ENCODE measurements at places on chromosomes 1 and 21.

DNA sequence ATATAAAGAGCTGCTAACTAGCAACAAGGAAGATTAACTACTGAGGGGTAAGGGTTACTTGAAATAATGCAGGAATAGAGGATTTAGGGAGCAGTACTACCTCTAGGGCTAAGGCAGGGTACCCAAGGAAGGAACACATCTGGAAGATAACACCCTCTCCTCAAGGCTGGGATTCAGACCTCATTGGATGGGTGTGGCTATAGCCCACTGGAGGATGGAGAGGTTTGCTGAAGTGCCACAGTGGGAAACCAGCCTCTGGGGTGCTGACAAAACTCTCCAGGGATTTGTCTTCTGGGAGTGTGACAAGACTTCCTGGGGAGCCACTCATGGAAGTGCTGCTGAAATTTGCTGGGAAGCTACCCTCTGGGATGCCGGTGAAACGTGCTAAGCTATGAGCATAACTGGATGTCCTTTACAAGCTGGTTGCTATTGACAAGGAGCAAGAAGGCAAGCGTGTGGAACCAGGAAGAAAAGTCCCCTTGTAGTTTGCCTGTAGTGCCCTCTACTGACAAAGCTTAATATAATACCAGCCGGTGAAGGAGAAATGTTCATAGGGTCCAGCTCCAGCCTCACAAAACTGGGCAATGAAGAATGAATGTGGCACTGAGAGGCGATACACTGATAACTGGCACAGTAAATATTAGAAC lies 122.8 kb upstream of the USP24 start:
- no peak for DNase-seq

GRCh38 chr1:36486439-36487335 lies 4.0 kb upstream of the CSF3R start:
- peak; percentile 98 for DNase-seq

- DNase-seq = no peak
Measured at GRCh38 chr1:229334716-229335115, 8.1 kb downstream of the CCSAP start.

DNA sequence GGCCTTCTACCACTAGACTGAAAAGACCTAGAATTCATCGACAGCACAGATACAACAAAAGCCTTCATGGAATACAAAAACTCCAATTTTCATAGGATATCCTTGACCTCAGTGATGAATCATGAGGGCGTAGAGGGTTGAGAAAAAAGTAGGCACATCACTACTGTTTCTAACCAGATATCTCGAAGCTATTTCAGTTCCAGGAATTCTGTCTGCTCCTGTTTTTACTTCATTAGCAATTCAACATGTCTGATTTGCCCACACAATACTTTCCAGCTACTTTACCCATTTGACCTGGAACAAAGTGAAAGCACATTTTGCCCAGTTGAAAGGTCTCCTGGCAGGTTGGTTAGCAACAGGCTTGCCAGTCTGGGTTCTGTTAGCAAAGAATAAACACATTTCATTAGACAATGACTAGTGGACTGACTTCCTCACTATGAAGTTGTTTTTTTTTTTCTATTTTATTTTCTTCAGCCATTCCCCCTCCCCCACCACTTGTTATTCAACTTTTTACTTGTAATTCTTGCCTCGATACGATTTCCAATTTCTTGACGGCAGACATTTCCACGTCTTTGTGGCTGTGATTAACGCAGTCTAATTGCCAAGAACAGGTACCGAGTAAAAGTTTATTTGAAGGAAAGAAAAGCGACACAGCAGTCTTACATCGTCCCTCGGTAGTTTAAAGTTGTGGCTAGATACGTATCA lies 4.0 kb upstream of the ZBTB18 start:
- no peak for DNase-seq

- no peak for DNase-seq
Measured at GRCh38 chr21:44648557-44649311, 2.5 kb downstream of the KRTAP10-11 start.

DNA sequence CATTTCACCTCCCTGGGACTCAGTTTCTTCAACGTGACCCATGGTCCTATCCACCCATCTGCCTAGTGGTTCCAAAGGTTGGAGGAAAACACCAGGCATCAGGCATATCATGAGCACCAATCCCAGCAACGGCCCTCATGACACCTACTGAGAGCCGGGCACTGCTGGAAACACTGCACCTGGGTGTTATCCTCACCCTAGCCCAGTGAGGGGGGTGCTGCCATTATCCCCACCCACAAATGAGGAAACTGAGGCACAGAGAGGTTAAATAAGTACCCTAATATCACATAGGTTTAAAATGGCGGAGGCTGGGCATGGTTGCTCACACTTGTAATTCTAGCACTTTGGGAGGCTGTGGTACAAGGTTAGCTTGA lies 206.9 kb downstream of the MATN1 start:
- DNase-seq = no peak

DNA sequence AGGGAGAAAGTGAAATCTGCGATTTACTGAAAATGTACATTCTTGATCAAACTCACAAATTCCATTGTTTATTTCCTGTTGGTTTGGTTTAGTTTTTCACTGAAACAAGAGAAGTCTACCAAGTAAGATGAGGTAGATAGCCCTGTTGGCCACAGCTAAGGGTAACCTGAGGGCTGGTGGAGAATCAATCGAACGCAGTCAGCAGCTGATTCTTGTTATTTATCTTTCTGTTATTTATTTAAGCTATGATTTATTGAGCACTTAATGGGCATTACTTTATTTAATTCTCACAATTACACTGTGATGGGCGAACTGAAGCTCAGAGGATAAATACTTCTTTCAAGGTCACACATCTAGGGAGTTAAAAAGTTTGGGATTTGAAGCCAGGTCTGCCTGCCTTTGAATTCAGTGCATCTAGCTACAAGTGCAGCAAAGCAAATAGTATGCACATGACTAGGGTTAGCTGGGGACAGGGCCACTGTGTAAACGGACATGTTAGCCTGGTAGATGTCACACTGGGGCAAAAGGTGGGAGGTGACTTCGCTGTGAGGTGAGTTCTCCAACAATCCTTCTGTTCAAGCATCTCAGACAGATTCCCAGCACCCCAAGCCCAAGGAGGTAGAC lies 106.5 kb upstream of the GADD45A start:
- no peak for DNase-seq

GRCh38 chr1:13779930-13780329 lies 79.9 kb downstream of the PRDM2 start:
- no peak for DNase-seq

DNA sequence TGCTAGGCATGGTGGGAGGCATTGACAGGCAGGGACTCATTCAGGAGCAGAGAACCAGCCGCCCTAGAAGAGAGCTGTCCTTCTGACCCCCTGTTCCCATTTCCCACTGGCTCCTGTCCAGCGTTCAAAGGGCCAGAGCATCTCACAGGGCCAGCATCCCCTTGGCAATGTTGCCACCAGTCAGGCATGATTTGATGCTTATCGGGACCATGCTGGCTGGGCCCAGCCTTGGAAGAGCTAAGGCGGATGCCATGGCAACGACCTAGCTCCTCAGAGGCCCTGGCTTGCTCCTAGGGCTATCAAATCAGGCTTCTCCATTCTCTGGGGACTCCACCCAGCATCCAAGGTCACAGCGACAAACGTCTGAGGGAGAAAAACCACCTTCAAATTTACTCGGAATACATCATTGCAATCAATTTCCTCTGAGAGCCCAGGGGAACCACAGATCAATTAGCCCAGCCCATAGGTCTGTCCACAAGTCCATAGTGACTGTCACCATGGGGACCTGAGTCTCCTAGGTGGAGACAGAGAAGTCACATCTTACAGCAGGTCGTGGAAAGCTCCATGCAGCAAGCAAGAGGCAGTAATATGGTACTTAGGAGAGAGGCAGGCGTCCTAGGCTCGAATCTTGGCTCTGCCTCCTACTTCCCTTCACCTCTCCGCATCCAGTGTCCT lies 14.1 kb upstream of the VWA5B1 start:
- DNase-seq = no peak

GRCh38 chr1:167387251-167387910 lies 130.9 kb downstream of the CD247 start:
- no peak for DNase-seq

- DNase-seq = no peak
Measured at GRCh38 chr1:178267646-178268094, 173.8 kb downstream of the RASAL2 start.

DNA sequence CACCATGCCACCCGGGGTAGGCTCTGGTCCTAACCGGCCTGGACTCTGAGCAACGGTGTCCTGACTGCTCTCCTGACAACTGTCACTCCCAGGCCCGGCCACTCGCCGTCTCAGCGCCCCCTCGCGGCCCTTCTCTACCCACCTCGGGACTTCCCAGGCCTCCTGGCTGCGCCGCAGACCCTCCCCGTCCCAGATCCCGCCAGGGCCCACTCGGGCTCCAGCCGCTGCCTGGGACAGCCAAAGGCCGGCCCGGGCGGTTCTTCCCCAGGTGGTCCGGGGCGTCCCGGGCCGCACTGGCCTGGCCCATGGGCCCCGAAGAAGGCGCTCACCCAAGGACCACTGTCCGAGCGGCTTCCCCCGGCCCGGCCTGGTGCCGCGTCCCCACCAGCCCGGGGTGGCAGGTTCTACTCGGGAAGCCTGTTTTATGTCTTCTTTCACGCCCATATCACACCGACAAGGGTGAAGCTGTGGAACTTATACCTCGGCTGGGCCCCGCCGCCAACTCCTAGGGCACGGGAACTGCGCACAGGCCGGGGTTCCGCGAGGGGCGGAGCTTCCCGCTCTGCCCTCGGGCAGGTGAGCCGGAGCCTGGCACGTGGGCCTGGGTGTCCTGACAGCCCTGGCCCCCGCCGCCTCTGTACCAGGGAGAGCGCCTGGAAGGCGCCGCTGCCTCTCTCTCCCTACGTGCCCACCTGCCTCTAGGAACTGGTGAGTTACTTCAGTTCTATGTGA lies 138.3 kb downstream of the TTLL7 start:
- peak; percentile 36 for DNase-seq

DNA sequence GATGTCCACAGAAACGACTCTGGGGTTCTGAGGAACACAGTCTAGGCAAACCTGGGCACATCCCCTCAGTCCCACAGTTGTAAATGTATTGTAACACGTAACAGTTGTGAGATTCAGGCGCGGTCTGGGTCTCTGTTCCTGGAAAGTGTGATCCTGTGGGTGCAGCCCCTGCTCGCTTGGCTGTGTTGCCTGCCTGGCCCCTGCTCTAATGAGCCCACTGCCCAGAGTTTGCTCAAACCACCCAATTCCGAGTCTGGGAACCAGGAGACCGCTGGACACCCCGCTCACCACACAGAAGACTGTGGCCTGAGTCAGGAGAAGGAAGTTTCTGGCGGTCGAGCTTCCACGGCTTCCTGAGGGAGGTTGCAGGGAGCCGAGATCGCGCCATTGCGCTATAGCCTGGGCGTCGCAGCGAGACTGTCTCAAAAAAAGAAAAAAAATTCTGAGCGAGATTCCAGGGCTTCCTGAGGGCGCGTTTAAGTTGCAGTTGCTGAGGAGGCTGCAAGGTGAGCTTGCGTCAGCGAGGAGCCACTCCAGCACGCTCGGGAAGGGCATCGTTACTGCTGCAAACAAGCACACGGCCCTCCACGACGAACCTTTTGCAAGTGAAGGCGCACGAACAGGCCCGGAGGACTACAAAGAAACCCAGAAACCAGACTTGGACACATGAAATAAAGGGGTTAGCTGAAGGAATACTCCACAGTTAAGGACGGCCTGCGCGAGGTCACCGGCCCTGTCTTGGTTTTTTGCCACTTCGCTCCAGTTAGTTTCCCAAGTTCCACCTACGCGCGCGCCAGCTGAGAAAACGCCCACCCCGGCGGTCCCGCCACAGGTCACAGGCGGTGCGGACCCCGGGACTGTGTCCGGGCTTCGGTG lies 1.1 kb downstream of the C21orf58 start:
- no peak for DNase-seq

- no peak for DNase-seq
Measured at GRCh38 chr1:20615946-20616846, 17.1 kb upstream of the PINK1 start.

DNA sequence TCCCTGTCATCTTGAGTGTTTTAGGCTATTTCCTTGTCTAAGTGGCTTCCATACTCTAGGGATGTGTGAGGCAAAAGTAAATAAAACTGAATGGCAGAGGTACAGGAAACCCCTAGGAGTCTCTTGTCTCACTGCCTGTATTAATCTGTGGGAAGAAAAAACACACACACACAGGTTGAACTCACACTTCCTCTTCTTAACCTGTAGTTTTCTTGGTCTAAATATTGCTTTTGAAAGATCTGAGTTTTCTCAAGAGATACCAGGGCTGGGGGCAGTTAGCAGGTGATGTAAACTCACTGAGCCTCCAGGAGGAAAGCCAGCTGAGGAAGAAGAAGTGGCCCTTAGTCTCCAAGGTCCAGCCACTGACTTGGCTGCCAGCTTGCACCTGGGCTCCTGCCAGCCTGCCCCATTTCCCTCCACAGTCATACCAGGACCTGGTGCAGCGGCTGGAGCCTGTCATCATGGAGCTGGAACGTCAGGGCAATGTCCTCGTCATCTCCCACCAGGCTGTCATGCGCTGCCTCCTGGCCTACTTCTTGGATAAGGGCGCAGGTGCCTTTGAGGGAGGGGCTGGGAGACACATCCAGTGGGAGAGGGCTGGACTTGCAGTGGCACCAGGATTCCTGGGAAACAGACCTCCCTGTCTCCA lies 16.9 kb downstream of the PFKFB2 start:
- DNase-seq = no peak

- no peak for DNase-seq
Measured at GRCh38 chr1:27267153-27267552, 32.7 kb downstream of the WDTC1 start.

DNA sequence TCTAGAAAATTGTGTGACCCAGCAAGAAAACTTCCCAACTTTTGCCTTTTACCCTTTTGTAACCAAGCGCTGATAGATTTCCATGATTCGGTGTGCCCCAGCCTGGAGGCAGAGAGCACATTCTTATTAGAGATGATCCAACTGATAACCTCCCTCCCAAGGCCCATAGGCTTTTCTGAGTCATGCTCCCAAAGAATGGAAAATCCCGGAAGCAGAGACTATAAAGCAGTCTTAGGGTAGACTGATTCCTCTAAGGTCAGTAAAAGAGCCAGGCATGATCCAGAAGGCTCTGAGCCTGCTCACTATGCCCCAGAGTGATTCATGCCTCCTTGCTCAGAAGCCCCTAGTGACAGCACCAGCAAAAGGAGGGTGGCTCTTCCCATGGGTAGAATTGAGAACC lies 4.3 kb downstream of the CAMK1G start:
- DNase-seq = no peak

DNA sequence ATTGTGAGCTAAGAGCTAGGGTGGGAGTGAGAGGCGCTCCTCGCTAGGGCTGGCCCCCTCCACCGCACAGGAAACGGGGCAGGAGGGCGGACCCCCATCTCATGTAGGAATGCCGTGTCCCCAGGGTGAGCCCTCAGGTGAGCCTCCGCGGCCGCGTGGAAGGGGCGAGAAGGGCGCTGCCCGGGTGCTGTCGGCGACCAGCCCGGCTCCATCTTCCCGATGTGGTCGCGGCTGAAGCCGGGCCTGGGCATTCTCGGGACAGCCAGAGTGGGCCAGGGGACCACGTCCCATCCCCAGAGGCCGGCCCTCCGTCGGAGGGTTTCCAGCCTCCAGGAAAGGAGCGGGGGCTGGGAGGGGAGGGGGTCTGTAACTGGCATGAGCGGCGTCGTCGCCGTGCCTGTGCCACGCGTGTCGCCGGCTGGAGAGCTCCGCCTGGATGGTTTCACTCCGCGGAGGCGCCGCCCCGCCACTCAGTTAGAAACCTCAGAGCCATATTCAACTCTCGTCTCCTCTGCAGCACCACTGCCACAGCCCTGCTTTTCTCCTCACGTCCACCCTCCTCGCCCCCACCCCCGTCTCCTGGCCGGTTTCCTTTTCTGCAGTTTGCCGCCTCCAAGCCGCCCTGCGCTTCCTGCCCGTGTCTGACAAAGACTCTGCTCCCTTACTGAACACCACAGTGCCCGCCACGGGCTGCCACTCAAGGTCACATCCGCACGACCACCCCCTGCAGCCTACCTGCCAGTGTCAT lies at the start of gene TMEM269:
TSS of gene TMEM269 (plus strand) at position 46 of the 748 bp plus-strand sequence. CDS start 4,903 bp downstream, outside the sequence.
- DNase-seq = no peak

Measured in NCI-H510A (cell line).